H9 (cell line): ENCODE measurements at places on chromosomes 6 and 20. TPM values are rescaled to one million over a fixed set of nuclear protein-coding genes. Genes with fewer than 3 reads are reported as not detected.

Gene TRIM31
- not detected in 2 replicates for total RNA-seq

- no peak for DNase-seq
Measured at GRCh38 chr6:9401960-9402359, 966.6 kb upstream of the SLC35B3 start.

DNA sequence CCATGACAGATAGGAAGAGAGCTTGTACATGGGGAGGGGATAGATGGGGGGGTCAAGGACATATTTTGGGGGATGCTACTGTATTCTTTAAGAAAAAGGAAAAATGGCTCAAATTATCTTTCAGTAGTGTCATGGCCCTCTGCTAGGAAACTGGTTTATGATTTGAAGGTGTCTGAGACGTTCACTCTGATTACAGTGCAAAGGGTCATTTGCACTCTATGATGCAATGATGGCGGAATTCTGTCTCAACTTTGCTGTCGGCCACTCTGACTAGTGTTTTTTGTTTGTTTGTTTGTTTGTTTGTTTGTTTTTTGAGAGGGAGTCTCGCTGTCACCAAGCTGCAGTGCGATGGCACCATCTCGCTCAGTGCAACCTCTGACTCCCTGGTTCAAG, 180.0 kb downstream of the SOX4 start:
- DNase-seq = no peak

Gene TOX2
- total RNA-seq = 1.7 and 2.0 TPM in 2 replicates

- peak; percentile 52 for DNase-seq
Measured at GRCh38 chr20:4026093-4026601, 10.8 kb upstream of the RNF24 start.

GRCh38 chr6:155943635-155944034, 488.0 kb upstream of the NOX3 start:
- DNase-seq = no peak

Gene HRH3
- 1.8 and 1.9 TPM in 2 replicates for total RNA-seq

Gene TP53TG5
- total RNA-seq = 0.59 TPM in 1 of 2 replicates, not detected in the other

Gene CST5
- total RNA-seq = not detected in 2 replicates

Gene DEFB114
- total RNA-seq = not detected in 2 replicates

- DNase-seq = no peak
Measured at GRCh38 chr6:30311671-30312070, 15.1 kb upstream of the TRIM39 start.

DNA sequence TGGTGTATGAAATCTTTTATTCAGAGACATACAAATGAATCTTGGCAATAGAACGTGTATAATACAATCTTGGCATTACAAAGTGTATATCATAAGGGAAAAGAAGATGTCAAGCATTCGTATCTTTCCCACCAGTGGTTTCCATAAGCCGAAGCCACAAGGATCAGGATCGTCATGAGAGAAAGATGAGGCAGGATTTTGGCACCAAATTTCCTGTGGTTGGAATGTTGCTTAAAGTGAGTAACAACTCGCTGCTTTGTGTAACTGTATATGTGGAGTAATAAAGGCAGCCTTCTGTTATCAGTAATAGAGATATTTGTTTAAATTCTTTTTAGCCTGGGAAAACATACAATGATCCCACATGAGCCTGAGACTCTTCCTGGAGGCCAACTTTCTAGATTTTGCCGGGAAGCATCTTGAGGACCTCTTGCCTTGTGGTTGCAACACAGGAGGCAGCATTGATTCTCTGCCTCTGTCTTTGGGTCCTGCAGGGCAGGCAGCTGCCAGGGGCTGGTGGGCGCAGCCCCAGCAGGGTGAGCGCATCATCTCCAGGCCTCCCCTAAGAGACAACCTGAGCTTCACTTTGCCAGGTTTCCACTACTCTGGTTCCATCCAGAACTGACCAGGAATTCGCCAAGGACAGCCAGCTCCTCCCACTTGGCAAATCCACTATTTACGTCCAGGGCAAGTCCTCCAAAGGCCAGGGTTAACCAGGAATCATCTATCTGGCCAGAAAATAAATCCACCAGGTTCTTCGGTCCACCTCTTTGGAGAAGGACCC, 230.9 kb upstream of the SULF2 start:
- no peak for DNase-seq

DNA sequence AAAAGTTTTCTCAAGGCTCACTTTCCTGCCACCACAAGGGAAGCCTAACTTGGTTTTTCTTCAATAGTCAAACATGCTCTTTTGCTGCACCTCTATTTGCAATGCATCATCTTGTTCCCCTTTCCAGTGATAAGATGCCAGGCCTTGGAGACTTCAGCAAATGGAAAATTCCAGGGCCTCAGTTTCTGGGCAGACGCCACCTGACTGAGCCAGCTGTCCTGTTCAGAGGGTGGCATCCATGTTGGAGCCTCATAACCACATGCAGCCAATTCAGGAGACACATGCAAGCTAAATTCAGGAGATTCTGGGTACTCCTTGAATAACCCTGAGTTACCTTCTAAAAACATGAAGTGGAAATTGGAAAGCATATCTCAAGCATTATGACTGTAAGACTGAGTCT, 285.6 kb upstream of the RNF24 start:
- no peak for DNase-seq

DNA sequence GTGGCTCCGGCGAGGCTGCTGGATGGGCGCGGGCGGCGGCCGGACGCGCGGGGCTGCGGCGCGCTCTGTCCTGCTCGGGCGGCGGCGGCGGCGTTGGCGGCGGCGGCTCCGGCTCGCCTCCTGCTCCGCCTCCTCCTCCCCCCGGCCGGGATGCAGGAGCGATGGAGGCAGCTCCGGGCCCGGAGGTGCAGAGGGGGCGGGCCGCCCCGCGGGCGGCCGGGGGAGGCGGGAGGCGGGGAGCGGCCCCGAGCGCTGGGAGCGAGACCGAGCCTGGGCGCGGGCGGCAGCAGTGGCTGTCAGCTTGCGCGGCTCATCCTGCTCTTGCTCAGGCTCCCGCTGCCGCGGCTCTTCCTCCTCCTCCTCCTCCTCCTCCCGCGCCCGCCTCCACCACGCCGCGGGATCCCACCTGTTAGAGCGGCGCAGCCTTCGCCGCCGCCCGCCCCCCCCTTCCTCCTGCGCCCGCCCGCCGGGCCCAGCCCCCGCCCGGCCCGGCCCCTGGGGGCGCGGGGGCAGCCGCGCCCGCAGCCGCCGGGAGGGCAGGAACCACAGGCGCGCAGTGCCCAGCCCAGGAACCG, at the start of gene NOL4L:
NOL4L (minus strand) TSS at position 323 of the 575 bp plus-strand sequence. CDS start 443 bp downstream, outside the sequence.
- no peak for DNase-seq
